Endothelial cell of umbilical vein (primary cell): ENCODE measurements at places on chromosomes 3 and 15. TPM values are rescaled to one million over a fixed set of nuclear protein-coding genes. Genes with fewer than 3 reads are reported as not detected.

WDR72 gene
- not detected in 2 replicates for total RNA-seq

PPM1M gene
- 13.0 and 13.7 TPM in 2 replicates for total RNA-seq

ADIPOQ gene
- total RNA-seq = not detected in 2 replicates

HTR3E gene
- total RNA-seq = not detected in 2 replicates

FANCD2OS gene
- total RNA-seq = not detected in 2 replicates

MNS1 gene
- total RNA-seq = 2.3 and 2.6 TPM in 2 replicates

SLC28A2 gene
- total RNA-seq = not detected in 2 replicates

EFL1 gene
- 21.9 and 22.0 TPM in 2 replicates for total RNA-seq

FEZF2 gene
- not detected in 2 replicates for total RNA-seq

SLC24A5 gene
- not detected in 2 replicates for total RNA-seq

RASGRP1 gene
- 0.38 TPM in 1 of 2 replicates, not detected in the other for total RNA-seq

PP2D1 gene
- total RNA-seq = not detected in 2 replicates

CPA3 gene
- 1.7 and 3.3 TPM in 2 replicates for total RNA-seq

NR2E3 gene
- total RNA-seq = 0.25 and 0.38 TPM in 2 replicates

PRR20G gene
- total RNA-seq = not detected in 2 replicates

REC114 gene
- not detected in 2 replicates for total RNA-seq

UBA7 gene
- total RNA-seq = 41.9 and 57.4 TPM in 2 replicates

MELTF gene
- total RNA-seq = 1.3 and 2.3 TPM in 2 replicates

UBAP1L gene
- total RNA-seq = 3.9 and 5.0 TPM in 2 replicates

PAK6 gene
- total RNA-seq = not detected in 2 replicates

PPP2R3A gene
- 13.8 and 14.6 TPM in 2 replicates for total RNA-seq

APOD gene
- 1.8 and 2.9 TPM in 2 replicates for total RNA-seq

P2RY14 gene
- not detected in 2 replicates for total RNA-seq

NANOGP8 gene
- not detected in 2 replicates for total RNA-seq

SPINK8 gene
- total RNA-seq = not detected in 2 replicates

ITIH1 gene
- total RNA-seq = not detected in 2 replicates

BHLHE40 gene
- total RNA-seq = 40.3 and 57.4 TPM in 2 replicates

CNTN4 gene
- not detected in 2 replicates for total RNA-seq

TIMMDC1 gene
- total RNA-seq = 76.2 and 80.8 TPM in 2 replicates

BMF gene
- total RNA-seq = 9.8 and 13.9 TPM in 2 replicates

ADAMTS7 gene
- total RNA-seq = 56.4 and 64.7 TPM in 2 replicates
